ENCODE measurements at places on chromosomes 11 and 22.

- DNase-seq: no peak
Observed at GRCh38 chr11:27777033-27777432, 76.8 kb upstream of the BDNF start.

DNA sequence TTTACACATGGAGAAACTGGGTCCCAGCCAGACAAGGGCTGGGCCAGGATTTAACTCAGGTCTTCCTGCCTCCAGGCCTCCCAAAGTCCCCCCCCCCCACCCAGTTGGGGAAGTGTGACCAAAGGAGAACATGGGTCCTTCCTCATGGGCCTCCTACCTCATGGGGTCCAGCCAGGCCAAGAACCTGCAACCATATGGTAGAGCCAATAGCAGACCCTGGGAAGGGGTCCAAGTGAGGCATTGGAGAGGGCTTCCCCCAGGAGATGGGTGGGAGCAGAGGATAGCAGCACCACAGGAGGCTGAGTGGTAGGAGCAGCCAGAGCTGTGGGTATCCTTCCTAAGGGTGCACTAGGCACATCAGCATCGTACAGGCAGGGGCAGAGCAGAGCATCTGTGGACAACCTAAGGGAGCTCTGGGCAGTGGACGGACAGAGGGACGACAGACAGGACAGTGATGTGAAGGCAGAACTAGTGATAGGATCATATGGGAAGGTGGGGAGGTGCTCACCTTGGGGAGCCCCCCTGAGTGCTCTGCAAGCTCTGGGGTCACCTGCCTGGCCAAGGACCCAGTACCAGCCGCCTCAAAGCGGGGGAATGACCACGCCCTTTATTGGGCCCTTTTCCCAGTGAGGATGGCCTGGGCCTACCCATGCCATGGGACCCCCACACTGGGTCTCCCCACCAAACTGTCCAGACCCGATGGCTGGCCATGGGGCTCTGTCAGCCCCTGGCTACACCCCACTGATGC lies 4.5 kb downstream of the ARVCF start:
- no peak for DNase-seq

- no peak for DNase-seq
Observed at GRCh38 chr11:65362320-65362931, 7.9 kb downstream of the TIGD3 start.

DNA sequence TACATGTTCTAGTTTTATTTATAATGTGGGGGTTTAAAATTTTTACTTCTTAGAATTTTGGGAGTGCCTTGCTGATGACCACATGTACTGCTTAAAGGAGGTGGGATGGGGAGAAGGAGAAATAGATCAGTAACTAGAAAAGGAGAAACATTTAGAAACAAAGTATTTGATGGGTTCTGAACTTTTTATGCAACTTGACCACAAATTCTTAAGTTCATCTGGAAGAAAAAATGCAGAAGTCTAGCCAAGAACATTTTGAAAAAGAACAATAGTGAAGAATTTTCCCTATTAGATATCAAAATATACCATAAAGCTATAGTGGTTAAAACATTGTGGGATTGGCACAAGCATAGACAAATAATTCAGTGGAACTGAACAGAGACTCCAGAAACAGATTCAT lies 73.3 kb upstream of the AMPD3 start:
- no peak for DNase-seq

GRCh38 chr22:49779853-49780697 lies 47.6 kb downstream of the BRD1 start:
- DNase-seq: no peak

GRCh38 chr11:15123849-15124248 lies 9.1 kb downstream of the INSC start:
- no peak for DNase-seq

DNA sequence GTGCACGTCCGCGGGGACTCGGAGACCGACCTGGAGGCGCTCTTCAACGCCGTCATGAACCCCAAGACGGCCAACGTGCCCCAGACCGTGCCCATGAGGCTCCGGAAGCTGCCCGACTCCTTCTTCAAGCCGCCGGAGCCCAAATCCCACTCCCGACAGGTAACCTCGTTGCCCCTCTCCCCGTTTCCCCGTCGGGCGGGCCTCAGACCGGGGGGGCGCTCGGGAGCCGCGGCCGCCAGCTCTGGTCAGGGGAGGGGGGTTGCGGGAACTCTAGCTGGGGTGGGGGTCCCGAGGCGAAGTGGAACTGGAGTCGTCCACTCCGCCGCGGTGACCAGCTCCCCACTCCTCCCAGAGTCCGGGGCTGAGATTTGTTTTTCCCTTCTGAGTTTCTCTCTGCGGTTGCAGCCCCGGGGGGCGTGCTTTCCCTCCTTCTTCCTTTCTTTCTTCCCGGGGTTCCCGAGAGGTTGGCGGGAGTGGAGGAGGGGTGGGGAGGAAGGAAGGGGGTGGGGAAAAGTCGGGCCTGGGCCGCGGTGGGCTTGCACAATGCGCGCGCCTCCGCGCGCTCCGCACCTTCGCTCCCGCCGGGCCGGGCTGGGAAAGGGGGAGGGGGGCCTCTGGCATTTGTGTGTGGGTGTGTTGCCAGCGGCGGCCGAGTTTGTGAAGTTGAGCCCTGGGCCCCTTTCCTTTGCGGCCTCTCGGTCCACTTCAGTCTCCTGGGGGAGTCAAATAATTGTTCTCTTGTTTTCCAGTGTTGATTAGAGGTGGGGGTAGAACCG lies 952 bp downstream of the YAP1 start:
- peak; percentile 63 for DNase-seq

DNA sequence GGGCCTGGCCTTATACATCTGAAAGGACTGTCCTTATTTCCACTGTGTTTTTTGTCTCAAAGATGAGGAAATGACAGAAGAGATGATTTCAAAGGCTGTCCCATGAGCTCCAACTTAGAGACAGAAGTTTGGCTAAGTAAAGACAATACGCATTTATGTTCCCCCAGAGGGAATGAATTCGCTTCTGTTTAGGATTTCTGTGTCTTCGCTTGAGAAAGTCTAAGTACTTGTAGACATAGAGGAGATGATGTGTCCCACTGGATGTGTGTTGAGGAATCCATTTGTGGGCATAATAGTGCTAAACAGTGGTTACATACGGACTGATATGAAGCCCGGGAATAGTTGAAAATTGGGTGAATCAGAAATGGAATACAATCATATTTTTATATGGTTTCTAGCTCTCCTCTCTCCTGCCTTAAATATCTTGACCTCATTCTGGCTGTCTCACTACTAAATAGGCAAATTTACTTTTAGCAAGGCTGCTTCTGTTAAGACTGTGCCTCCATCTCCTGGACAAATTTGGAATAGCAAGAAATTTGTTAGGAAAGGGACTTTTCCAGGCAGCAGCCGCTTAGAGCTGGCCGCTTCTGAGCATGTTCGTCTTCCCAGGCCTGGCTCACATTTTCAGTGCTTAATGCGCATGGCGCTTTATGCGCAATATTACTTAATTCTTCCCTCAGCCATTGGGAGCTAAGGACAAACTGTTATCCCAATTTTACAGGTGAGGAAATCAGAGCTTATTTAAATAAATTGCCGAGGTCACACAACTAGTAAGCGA lies 1.9 kb upstream of the PEX26 start:
- peak; percentile 81 for DNase-seq

DNA sequence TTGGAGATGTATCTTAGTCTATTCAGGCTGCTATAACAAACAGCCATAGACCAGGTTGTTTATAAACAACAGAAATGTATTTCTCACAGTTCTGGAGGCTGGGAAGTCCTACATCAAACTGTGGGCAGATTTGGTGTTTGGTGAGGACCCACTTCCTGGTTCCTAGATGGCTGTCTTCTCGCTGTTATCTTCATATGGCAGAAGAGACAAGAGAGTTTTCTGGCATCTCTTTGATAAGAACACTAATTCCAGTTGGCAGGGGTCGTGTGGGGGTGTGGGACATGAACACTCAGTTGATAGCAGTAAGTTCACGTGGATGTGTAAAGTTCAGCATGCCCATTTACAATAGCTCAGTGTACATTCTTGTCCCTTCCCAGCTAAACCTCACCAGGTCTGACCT lies 41.3 kb upstream of the HMGXB4 start:
- DNase-seq: no peak

- DNase-seq: no peak
Observed at GRCh38 chr22:49720279-49720959, 107.3 kb downstream of the BRD1 start.
